Inflammatory macrophage (primary cell): ENCODE measurements at places on chromosomes 5 and 9.

DNA sequence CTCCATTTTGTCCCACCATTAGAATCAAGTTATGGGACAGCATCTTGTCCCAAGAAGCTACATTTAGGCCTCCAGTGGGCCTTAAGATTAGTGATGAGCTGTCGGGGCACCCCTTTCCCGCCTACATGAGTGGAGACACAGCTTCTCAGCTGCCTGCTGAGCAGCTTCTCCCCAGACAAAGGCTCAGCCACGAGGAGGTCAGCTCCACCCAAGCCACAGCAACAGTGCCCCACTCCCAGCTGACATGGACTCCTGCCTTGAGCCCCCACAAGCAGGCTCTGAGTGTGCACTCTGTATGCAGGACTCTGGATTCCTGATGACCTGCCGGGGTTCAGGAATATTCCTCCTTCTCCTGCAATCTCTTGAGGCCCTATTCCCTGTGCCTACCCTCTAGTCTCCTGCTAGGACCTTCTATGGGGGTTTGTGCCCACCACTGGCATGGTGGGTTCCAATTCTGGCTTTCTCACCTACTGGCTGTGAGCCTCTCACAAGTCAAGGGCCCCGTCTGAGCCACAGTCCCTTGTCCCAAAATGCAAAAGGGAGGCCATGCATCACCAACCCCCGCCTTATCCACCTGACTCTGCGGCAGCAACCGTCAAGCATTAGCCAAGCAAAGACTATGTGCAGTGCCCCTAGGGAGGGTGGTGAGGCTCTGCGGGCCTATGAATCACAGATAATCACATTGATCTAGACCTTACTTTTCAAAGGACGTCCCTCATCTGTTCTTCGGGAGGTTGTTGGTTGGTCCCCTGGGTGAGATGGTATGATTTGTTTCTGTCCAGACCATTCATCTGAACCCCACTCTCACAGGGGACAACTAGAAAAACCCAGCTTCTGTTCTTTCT, 269.1 kb downstream of the MED10 start:
- no peak for DNase-seq

GRCh38 chr5:179209359-179210150, 135.7 kb downstream of the ADAMTS2 start:
- DNase-seq: no peak

DNA sequence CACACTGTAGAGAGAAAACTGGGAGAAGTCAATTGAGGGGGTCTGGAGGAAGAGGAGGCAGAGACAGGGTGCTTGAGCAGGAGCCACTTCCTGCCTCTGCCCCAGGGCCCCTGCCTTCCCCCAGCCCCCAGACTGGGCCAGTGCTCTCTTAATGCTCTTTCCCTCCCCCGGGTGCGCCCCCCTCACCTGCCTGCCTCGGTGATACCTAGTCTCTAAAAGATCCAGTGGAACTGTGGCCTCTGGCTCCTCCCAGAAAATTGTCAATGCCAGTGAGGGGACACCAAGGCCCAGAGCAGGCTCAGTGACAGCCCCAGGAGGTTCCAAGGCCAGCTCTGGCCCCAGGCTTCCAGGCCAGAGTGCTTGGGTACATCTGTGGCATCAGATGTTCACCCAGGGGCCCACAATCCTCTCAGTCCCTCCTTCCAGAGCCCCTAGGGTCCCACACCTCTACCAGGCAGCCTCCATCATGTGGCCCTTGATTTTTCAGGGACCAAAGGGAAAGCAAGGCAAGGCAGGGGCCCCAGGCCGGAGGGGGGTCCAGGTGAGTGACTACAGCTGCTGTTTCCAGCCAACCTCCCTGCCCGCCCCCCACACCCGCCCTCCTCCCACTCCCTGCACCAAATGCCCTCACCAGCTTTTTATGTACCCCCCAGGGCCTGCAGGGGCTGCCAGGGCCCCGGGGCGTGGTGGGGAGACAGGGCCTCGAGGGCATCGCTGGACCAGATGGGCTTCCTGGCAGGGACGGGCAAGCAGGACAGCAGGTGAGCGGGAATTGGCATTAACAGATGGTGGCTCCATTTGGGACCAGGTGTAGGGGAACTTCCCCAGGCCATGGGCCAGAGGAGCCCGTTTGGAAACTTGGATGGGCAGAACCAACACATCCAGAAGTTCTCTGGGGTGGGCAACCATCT, 33.1 kb upstream of the ORM1 start:
- DNase-seq: no peak

GRCh38 chr9:114425126-114425525, 37.3 kb upstream of the AKNA start:
- DNase-seq: no peak

DNA sequence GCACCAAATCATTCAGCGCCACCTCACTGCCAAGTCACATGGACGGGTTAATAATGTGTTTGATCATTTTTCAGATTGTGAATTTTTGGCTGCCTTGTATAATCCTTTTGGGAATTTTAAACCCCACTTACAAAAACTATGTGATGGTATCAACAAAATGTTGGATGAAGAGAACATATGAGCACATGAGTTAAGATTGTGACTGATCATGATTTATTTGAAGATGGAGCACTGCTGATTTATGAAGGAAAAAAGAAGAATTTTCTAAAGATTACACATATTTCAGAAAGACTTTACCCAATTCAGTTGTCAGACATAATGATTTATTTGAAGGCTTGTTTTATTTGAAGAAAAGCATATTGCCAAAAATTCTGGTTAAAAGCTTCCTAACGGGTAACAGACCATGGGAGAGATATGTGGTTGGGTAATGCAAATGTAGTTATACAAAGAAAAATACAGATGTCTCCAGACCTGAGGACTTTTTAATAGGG, 37.4 kb downstream of the TNFAIP8 start:
- DNase-seq: no peak

- peak; percentile 66 for DNase-seq
These were observed 33.3 kb downstream of the KCTD16 start for GRCh38 chr5:144203750-144204596.

GRCh38 chr5:14417792-14418765, 163.5 kb upstream of the OTULINL start:
- DNase-seq: no peak

DNA sequence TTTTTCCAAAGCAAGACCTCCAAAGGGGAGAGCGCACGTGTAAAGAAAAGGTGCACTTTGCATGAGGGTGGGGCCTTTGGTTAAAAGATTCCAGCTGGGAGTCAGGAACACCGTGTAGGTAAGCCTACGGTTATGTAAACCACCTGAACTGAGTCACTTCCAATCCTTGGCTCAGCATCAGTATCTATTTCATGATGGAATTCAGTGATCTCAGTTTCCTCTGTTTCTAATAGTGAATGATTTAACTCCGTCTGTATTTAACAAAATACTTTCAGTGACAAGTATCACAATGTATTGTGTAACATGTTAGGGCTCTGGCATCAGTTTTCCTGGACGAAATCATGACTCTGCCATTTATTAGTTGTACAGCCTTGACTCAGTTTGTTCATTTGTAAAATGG, 1.3 kb upstream of the SVEP1 start:
- no peak for DNase-seq

- DNase-seq: no peak
These were observed 56.3 kb downstream of the APBA1 start for GRCh38 chr9:69615880-69616279.

- no peak for DNase-seq
These were observed 91.5 kb downstream of the GHR start for GRCh38 chr5:42514754-42515153.

GRCh38 chr5:139749242-139749641, 46.4 kb upstream of the PSD2 start:
- no peak for DNase-seq

GRCh38 chr5:142323480-142324135, 1.2 kb downstream of the SPRY4 start:
- DNase-seq: no peak

DNA sequence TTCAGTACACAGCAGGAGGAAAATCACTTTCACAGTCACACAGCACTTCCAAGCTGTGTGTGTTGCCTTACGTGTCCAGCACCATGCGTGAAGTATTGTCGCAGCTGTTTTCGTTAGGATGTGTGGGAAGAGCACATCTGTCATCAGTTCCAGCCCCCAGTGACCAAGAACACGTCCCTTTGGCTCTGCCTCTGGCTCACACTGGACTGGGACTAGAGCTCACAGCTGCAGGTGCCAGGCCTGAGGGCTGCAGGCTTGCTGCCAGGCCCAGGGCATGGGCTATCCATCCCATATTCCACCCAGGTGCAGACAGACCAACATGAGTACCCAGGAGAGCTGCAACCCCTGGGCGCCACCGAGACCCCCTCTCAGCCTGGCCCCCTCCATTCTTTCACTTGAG, 60.5 kb upstream of the ANKRD33B start:
- no peak for DNase-seq

GRCh38 chr5:168460606-168461005, 25.7 kb upstream of the RARS1 start:
- DNase-seq: no peak

GRCh38 chr5:96809921-96810320, 2.2 kb upstream of the ERAP1 start:
- DNase-seq: peak; percentile 67

DNA sequence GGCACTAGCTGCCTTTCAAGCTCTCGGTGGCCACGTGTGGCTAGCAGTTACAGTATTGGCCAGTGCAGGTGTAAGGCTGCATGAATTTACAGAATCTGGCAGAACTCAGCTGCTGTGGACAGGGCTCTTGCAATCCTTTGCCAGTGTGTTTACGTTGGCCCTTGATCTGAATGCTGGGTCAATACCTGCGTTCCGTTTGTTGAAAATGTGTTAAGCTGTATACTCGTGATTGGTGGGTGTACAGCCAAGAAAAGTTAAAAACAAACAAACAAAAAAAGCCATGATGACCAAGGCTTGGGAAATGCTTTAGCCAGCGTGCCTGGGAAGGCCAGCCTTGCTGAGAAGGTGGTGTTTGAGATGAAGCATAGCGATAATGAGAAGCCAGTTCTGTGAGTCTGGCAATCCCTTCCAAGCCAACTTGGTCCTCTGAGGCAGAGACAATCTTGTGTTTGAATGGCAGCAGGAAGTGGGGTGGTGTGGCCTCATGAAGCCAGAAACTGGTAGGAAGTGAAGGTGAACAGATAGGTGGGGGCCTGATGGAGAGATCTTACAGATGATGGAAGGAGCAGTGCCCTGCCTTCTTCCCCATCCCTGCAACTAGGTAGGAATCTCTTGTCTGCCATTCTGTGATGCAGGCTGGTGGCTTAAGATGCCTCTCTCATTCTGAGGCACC, 820 bp upstream of the CFAP90 start:
- no peak for DNase-seq

DNA sequence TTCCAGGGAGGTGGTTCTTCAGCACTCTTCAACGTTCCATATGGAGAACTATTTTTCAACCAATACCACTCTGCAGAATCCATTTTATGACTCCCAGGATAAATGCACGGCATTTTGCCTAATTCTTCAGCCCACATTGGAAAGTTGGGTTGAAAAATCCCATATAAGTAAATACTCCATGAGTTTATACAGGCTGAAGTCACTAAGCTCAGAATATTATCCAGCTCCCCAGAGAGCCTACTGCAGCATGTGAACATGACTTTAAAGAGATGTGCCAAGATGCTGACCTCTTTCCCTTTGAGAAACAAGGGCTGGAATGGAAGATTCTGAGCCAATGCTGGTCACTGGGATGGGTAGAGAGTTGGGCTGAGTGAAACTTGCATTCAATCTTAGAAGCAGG, 111.9 kb upstream of the SLIT3 start:
- DNase-seq: no peak

DNA sequence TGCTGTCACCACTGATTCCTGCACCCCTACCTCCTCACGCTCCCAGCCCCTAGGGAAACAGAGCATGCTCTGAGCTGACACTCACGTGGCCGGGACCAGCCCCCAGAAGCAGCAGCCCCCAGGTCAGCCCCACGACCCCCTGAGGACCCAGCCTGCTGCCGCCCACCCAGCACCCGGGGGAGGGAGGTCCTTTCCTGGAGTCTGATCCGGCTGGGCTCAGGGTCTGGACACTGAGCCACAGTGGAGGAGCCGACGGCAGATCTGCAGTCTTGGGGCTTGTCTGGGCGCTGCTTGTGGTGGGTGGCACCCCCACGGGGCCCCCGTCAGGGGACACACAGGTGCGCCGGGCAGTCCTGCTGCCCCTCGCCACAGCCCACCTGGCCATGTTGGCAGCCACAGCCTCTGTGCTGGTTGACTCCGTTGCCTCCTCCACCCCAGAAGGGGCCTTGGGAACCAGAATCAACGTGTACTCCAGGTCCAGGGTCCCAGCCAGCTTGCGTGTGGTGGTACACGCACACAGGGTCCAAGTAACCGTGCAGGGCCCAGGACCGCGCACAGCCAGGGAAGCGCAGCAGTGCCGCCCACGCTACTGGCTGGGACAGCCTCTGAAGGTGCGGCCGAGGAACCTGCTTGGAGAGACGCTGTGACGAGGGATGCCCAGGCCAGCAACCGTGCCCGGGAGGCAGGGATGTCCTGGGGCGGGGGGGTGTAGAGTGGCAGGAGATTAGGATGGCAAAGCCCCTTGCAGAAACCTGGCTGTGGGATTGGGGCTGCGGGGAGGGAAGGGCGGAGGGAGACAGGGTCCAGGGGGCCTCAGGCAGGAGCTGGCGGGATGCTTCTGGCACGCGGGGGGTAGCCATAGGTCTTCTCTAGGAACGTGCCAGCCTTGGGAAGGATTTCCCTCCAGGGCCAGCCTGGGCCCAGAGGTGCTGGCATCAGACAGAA, 3.5 kb downstream of the DNLZ start:
- no peak for DNase-seq
